Stimulated activated CD8-positive, alpha-beta memory T cell treated with anti-CD3 and anti-CD28 coated beads, Interleukin-4, amount 100 ng/mL, for 4 hours (primary cell): ENCODE measurements at places on chromosomes 1 and 21.
A peak's percentile ranks its signal among the peaks of the same experiment; 100 is the strongest.

DNA sequence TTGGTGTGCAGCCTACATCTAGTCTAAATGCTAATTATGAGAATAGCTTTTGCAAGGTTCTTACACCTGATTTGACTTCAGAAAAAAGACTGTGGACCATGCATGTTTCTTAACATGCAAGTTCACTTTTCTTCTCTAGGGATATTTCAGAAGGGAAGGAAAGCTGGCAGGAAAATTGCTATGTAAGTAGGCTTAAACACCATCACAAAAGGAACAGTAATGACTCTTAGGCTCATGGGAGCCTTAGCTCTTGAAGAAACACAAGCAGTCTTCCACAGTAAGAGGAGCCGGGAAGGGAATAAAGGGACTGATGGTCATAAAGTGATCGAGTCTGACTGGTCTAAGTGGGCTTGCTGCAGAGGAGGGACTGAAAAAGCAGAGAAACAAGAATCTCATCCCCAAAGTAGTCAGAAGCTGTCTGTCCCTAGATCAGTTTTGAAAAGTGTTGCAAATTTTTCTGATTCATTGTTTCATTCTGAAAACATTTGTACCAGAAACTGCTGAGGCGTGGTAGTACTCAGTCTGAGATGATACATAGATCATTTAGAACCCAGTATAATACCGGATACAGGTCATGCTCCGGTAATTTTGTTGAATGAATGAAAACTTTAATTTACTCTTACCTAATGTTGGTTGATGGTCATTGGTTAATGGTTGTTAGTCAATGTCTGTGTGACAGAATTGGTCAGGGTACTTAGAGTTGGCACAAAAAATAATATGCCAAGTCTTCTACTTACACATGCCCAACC, 40.9 kb downstream of the SMYD2 start:
- DNase-seq = no peak

DNA sequence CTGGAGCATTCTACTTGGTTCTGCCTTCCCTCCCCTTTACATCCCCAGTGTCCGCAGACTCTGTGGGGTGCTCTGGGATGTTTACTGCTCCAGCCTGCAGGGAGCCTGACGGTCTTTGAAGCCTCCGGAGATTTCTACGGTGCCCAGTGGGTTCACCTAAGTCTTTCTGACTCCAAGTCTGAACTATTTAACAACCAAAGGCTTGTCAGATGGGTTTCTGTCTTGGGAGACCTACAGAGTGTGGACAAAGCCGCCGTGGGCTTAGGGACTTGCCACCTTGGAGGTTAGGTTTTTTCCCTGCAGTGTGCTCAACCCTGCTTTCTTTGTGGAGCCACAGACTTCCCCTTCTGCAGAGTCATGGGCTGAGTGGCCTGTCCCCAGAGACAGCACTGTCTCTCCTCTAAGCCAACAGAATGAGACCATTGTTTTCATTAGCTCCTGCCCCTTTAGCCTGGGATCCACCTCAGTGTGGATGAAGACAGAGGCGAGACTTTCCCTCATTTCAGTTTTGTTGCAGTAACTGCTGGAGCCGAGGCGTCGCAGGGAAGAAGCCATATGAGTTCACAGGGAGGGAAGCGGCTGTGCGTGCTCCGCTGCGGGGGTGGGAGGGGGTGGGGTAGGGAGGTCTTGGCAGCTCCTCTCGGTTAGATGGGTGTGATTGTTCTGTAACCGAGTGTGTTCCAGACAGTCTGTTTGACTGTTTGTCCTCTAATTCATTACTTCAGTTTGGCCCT, 120.7 kb downstream of the CNIH3 start:
- no peak for DNase-seq

DNA sequence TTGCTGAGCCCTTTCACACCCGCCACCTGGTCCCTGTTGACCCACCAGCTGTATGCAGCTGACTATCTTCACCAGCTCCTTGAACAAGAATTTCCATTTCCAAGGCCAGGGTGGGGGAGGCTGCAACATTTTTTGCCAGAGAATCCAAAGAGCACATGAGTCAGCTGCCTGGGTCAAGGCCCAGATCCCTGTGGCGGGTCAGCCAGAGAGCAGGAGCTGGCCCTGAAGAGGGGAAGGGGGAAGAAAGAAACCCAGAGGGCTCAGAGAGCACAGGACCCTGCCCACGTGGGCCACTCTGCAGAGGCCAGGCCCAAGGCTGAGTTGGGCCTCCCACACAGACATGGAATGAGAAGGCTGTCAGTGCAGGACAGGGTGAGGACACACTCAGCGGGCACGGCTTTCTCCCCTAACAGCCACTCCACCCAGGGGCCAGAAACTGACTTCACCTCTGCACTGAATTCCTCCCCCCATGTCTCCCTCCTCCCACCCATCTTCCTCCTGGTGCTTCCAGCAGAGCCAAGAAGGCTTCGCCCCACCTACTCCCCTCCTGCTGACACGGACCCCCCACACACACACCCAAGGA, 28.9 kb downstream of the S100A6 start:
- DNase-seq = no peak

DNA sequence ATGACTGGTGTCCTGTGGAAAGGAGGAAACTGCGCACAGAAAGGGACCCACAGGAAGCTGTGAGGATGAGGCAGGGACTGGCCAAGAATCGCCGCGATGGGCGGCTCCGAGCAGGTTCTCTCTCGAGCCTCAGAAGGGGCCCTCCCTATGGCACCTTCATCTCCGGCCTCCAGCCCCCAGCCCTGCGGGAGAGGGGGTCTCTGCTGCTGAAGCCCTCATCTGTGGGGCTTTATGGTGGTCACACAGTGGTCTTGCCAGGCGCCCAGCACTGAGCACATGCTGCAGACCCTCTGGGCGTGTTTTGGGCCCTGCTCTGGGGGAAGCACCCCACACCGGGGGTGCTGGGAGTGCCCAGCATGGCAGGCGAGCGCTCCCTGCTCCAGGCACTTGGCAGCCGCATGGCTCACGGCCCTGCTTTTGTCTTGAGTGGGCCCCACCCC, 86.6 kb upstream of the ACTRT2 start:
- DNase-seq = no peak

DNA sequence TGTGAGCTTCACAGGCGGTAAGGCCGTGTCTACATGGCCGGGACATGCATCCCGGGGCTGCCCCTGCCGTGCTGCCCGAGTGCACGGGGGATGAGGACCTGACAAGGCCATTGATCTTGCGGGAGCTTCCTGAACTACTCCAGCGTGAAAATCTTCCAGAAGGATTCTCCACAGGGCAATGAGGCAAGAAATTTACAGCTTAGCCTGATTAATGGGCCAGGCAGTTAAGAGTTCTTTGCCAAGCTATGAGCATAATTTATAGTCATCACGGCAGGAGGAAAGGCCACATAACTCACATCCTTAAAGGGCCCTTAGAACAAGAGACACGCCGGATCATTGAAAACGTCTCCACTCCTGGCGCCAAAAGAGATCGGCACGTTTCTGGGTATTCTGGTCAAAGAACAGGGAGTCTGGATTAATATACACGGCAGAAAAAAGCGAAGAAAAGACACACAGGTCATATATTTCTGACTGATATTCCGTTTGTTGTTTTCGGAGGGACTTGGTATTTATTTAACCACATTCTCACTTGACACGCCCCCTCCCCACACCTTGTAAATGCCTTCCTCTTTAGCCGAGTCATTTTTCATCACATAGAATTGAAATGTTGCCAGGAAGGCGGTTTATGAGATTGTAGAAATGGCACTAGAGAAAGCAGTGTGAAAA, 180.5 kb downstream of the DYRK1A start:
- DNase-seq = no peak

- DNase-seq = no peak
Observed at GRCh38 chr1:56868761-56869160, 14.2 kb downstream of the C8A start.

DNA sequence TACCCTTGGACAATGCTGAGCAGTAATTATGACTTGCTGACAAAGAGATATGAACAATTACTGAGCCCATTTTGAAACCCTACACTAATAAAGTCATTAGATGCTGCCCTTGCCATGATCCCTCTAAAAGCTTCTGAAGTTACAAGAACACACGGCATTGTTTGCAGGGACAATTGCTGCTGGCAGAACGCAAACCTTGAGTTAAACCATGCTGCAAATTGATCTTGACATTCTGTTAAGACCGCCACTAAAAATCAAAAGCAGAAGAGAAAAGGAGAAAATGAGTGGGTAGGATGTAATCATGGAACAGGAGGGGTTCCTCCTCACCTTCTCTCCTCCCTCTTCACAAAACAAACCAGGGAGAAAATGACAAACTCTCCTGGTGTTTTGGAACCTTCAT, 136.2 kb upstream of the DMRTA2 start:
- DNase-seq = no peak

GRCh38 chr1:82515650-82516049, 714.9 kb downstream of the ADGRL2 start:
- no peak for DNase-seq

DNA sequence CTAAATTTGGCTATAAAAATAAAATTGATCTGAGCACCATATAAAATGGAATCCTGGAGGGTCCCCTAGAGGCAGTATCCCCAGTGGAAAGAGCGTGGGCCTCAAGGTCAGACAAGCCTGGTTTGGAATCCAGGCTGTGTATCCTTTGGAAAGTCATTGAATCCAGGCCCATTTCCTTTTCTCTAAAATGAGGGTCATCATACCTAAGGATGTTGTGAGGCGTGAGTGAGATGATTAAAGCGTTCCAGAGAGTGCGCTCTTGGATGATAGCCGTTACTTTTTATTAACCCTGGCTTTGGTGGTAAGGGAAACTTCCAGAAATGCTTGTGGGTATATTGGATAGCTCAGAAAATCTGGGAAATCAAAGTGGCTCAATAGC, 683 bp upstream of the ZNF436 start:
- DNase-seq = no peak

DNA sequence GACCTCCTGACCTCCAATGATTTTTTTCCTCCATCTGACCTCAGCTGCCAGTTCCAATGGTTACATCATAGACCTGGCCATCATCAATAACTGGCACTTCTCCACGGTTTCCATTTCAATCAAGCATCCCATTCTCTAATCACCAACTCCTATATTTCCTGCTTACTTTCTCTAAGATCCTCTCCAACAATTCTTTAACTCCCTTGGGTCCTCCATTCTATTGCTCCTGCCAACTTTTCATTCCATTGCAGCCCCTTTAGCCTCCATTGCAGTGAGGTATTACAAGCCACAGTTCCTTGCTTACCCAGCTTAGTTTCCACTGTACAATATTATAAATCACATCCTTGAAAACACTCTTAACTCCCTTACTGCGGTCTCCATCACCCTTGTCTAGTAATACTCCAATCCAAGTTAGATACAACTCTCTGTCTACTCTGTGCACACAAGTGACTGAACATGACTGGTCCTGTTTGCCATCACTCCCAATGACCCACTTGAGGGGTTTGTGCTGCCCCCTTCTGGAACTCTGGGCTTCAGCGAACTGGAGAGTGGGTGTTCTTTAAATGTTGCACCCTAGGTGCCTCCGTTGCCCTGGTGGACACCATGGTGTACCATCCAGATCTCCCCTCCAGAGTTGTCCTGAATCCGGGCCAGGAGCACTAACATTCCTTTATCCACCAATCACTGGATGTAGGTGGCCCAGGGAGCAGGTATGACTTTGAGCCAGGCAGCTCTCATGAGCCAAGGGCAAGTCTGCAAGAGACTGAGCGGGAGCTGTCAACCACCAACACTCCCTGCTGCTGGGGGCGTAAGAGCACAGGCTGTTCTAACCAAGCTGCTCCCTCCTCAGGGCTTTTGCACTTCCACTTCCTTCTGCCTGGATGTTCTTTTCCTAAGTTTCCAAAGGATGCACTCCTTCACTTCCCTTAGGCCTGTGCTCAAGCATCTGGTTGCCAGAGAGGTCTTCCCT, 3.7 kb upstream of the FNDC7 start:
- peak; percentile 29 for DNase-seq

DNA sequence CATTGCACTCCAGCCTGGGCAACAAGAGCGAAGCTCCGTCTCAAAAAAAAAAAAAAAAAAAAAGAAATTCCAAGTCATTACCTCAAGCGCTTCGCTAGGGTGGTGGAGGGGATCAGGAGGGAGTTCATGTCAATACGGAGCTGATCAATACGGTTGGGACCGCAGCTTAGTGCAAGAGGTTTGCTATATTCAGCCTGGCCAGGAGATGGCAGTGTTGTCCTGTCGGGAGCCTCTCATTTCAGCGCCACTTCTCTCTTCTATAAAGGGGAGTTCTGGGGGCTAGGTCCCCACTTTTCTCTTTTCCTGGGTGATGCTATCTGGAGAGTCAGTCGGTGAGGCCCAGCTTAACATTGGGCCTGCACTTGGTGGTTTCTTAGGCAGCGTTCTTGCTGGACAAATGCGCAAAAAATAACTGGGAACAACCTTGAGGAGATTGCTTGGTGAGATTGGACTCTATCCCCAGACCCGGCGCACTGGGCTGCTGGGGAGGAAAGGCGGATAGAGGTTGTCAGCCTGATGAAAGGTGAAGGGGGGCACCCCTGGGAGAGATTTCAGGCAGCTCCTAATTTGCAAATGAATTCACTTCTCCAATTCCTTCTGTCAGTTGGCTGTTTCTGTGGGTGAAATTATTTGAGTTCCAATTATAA, 40.4 kb downstream of the KIAA0040 start:
- DNase-seq = peak; percentile 52

- peak; percentile 1 for DNase-seq
Observed at GRCh38 chr21:42305707-42306147, 9.5 kb downstream of the TFF3 start.

GRCh38 chr1:7940745-7941436, at the start of gene TNFRSF9:
Gene TNFRSF9 (minus strand): TSS chr1:7940839. CDS start chr1:7939994, 845 bp downstream.
- DNase-seq = peak; percentile 76

DNA sequence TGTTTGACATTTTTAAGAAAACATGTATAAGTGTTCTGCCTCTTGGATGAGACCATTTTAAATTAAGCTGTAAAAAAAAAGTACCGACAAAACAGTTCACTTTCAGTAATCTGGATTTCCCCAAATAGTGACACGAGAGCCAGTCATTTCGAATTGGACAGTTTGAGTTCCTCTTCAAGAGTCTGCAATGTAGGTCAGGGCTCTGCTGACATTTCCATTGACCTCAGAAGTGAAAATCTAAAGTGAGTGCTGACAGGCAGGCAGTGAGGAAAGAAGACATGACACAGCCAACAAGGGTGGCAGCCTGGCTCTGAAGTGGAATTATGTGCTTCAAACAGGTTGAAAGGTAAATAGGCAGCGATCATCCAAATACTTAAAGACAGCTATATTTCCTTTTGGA, at the start of gene IL23R:
Gene IL23R (plus strand): TSS at position 259 of the 400 bp plus-strand sequence. CDS start 1,667 bp downstream, outside the sequence.
- DNase-seq = no peak

GRCh38 chr1:53090227-53091147, 28.5 kb downstream of the PODN start:
- DNase-seq = no peak

GRCh38 chr1:185467122-185467521, 150.1 kb upstream of the IVNS1ABP start:
- no peak for DNase-seq
